Globus pallidus (tissue), 1 donor: ENCODE measurements at places on chromosomes 16 and 17.

- DNase-seq, result no peak
Observed at GRCh38 chr16:15466131-15466530, 31.7 kb downstream of the BMERB1 start.

DNA sequence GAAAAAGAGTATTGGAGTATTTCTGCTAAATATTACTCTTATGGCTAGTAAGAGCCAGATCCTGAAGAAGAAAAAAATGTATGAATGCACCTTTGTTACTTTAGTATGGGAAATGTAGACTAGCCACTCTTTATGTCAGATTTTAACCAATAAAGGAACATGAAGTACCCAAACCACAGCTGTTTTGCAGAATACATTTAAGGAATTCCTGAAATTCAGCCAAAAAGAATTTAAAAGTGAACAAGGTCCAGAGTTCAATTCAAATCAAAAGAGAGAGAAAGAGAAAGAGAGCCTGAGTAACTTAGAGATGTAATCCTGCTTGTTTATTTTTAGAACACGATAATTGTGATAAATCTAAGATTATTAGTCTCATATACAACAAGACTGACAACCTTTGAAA lies 1.2 kb downstream of the KCNJ16 start:
- no peak for DNase-seq

DNA sequence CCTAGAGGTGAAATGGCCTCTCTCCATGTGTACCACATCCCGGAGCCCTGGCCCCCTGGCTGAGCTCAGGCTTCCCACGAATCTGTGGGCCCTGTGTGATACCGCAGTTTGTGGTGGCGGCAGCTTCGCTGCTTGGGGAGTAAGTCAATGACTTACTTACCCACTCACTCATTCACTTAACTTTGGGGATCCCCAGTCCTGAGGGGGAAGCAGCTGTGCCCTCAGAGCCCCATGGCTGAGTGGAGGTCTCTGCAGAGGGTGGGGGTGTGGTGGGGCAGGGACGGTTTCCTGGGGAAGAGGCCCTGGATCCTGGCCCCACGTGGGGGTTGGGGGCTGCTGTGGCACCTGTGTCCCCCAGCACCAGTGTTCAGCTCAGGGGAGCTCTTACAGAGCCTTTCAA lies 13.2 kb downstream of the KCNJ12 start:
- DNase-seq, result no peak

DNA sequence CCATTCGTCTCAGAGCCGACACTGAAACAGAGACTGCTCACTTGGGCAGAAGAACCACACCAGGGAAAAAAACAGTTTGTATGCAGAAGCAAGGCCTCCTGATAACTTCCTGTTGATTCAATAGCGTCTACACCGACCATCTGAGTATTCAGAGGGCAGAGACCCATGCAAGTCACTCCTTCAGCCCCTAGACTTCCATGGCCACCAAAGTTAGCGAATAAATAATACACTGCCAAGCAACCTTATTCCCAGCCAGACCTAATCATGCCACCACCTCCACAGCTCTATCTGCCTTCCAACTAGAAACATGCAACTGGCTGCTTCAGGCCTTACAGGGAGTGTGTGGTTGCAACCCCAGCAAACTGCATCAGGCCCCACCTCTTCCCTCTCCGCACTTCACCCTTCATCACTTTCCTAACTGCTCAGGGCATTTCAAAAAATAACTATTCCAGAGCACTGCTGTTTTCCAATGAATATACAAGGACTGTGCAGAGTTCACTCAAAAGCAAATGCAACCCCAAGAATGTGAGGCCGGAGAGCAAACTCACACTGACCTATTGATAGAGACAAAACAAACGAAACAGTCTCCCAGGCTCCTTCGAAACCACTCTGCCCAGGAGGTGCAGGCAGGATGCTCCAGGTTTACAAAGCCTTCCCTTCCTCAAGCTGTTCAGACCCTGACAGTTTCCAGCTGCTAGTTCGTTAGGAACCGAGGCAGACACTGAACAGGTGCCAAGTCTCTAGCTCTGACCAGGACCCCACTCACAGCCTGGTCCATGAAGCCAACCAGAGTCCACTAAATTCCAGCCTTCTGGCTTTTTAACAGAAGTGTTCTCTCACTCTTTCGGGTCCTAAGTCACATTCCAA lies 3.6 kb downstream of the USP7 start:
- no peak for DNase-seq

DNA sequence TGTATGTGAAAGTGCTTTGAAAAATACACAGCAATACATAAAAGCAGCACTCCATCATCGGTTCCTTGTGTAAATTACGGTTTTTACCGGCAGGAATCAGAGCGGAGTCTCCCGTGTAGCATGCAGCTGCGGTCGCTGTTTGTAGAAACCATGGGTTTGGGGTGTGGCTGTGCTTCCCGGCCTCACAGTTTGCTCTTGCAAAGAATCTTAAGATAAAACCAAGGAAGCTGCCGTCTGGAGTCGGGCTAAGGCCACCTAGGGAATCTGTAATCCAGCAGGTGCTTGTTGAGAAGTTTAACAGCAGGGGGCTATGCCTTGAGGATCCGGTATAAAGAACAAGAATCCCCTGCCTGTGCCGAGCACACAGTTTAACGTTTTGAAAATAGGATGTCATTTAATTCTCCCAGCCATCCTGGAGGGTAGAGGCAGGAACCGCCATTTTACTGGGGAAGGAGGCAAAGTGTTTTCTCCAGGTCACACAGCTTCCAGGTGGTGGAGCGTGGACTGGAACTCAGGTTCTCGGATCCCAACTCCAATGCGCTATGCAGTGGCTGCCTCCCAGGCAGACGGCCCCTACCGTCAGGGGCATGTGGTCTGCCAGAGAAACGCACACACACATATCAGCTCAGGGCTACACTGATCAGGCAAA lies 6.0 kb upstream of the TLCD3A start:
- no peak for DNase-seq

DNA sequence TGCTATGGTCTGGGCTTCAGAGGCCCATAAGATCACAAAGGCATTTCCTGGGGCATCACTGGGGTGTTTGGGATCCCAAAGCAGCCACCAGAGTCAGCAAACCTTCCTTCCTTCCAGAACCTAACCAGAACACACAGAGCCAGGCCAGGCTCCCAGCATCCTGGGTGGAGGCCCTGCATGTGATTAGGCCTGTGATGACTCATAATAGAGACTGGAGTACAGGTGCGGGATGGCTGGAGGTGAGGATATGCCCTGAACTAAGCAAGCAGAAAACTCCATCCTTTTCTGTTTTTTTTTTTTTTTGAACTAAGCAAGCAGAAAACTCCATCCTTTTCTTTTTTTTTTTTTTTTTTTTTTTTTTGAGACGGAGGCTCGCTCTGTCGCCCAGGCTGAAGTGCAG lies 17.7 kb upstream of the GFOD2 start:
- DNase-seq, result no peak

DNA sequence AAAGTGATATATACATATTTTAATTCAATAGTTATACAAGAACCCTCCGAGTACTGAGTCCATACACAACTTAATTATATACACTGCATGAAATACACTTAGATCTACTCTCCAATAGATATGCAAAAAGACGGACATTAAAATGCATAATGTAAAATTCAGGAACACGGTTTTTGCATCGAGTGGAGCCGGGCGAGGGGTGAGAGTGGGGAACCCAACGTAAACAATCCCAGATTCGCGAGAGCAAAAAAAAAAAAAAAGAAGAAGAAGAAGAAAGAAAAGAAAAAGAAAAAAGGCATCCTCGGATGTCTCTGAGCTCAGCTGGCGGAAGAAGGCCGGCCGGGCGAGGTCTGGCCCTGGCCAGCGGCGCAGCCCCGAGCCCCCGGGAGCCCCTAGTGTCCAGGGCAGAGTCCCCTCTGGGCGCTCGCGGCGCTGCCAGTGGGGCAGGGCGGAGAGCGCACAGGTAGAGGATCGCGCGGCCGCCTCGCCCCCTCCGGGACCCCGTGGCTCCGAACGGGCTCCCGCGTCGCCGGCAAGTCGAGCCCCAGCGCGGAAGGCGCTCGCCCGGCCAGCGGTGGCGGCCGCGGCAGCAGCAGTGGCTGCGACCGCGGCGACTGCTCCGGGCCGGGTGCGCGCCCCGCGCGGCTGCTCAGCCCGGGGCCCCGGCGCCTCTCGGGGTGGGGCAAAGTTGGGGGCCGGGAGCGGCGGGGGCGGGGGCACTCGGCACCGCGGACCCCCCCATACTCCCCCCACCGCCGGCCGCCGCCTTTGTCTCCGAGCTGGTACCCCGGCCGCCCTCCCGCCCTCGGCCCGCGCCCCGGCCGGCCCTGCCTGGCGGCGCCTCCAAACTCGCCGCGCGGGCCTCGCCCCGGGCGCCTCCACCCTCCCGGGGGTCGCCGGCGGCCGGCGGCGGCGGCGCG lies 9.6 kb upstream of the ZFHX3 start:
- DNase-seq, result no peak

DNA sequence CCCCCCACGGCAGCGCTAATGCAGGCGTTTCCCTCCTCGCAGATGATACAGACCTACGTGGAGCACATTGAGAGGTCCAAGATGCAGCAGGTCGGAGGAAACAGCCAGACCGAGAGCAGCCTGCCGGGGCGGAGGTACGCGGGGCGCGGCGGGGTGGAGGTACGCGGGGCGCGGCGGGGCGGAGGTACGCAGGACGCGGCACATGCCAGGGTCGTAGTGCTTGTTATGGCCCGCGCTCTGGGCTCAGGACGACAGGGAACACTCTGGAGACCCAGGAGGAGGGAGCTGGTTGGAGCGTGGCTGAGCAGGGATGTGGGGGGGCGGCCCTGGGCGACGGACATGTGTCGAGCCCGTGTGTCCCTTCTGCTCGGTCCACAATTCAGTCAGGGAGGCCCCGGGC lies 23.4 kb downstream of the MAPK8IP3 start:
- DNase-seq, result no peak

DNA sequence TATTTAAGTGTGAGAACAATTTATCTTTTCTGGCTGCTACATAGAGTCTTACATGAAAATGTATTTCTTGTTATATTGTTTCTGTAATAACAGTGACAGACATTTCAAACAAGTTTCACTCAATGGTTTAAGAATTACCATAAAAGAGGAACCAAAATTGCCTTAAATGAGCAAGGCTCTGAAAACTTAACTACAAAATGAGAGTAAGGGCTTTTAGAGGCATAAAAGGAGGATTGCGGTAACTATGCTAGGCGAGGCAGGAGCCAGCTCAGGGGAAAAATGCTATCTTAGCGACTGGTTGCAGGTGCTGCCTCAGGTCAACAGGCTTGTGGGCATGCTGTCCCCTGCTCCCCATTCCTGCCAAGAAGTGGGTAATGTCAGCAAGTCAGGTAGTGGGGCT lies 81.7 kb upstream of the MSI2 start:
- no peak for DNase-seq

DNA sequence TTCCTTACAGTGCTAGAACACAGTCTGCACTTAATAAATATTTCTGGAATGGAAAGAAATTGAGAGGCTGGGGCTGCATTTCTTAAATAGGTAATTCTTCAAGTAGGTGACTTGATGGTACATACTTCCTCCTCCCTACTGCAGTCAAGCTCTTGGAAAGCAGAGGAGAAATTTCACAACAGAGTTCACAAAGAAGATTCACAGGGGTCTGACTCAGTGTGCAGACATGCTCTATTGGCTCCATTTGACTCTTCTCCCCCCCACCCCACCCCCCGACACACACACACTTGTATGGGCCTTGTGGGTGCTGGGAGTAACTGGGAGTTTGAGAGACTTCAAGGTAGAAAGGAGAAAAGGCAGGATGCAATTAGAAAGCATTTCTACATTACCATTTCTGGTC lies 6.2 kb upstream of the MYOCD start:
- no peak for DNase-seq

GRCh38 chr16:26605626-26606271 lies 461.0 kb upstream of the C16orf82 start:
- DNase-seq, result no peak

GRCh38 chr17:6100891-6101500 lies 30.8 kb downstream of the WSCD1 start:
- no peak for DNase-seq

- no peak for DNase-seq
Observed at GRCh38 chr17:48514477-48514876, 16.3 kb downstream of the HOXB1 start.

DNA sequence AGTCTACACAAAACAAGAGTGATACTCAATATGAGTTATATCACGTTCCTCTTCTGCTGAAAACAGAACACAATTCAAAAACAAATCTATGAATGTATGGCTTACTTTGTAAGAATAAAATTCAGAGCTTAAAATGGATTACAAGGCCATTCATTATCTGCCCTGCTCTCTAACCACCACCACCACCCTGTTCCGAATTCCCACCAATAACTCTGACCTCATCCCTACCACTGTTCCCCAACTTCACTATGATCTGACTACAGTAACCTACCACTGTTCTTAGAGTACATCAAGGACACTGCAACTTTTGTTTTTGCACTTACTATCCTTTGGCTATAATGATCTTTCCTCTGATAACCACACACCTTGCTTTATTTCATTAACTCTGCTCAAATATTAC lies 21.3 kb downstream of the FBXL20 start:
- no peak for DNase-seq

DNA sequence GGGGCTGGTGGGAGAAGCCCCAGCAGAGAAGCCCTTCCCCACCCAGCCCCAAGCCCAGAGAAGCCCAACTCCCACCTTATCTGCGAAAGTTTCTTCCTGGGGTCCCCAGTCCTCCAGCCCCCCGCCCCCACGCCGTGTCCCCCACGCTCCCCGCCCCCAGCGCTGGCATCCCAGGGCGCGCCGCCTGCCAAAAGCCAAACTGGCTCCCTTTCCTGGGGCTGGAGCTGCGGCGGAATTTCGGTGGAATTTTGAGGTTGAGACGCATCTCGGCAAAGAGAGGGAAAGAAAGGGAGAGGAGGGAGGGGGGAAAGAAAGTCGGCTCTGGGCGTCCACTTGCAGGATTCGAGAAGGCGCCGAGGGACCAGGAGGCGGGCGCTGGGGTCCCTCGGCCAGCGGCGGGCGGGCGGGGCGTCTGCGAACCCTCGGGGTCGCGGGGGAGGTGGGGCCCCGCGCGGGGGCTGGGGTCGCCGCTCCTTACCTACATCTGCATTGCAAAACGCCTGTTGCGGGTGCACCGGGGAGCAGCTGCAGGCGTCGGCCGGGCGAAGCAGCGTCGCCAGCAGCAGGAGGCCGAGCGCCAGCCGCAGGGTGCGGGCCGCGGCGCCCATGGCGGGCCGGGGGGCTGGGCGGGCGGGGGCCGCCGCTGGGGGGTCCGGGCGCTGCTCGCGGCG lies 571 bp downstream of the TIMP2 start:
- no peak for DNase-seq

DNA sequence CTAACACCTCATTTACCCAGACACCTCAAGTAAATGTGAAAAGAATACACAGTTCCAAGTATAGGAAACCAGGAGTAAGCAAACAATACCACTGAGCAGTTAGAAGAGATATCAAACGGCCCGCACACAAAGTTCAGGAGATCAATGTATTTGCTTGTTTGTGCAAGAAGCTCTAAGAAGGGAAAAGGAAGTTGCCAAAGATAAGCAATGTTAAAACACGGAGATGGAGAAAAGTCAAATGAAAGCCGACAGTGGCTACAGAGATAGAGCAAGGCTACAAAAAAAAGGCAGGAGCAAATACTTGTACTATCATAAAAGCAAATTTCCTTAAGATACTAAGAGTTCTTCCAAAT lies 29.5 kb downstream of the PSME3IP1 start:
- no peak for DNase-seq

DNA sequence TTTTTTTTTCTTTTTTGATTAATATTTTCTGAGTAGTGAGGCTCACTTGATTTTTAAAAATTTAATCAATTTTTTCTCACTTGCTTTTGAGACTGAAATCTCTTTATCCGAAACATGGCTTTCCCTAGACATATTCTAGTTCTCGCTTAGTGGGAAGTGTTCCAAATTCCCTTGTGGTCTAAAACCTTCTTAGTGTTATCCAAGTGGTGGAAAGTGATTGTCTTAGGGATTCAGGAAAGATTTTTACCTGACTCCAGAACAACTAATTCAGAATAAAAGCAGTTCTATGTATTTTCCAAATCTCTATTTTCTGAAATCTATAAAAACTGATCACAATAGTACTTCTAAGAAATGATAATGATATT lies 178.8 kb downstream of the MAP2K6 start:
- DNase-seq, result no peak
